ENCODE measurements at places on chromosomes 1 and 21.

DNA sequence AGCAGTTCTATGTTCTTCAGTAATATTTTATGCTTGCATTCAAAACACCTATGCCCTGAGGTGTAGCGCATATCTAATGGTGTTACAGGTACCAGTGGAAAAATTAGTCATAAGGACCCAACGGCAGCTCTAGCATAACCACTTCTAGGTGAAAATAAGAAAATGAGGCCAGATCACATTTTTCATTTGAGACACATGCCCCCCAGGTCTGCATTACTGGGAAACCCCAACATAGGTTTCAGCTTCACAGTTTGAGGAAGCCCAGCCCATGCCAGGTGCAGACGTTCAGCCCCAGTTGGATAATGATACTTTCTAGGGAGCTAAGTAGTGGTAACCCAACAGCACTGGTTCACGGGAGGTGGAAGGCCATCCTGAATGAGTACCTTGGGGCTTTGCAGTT is 129.8 kb downstream of the CNIH3 start:
- no peak for DNase-seq

GRCh38 chr1:64038965-64039364 is 164.5 kb upstream of the UBE2U start:
- DNase-seq: no peak

DNA sequence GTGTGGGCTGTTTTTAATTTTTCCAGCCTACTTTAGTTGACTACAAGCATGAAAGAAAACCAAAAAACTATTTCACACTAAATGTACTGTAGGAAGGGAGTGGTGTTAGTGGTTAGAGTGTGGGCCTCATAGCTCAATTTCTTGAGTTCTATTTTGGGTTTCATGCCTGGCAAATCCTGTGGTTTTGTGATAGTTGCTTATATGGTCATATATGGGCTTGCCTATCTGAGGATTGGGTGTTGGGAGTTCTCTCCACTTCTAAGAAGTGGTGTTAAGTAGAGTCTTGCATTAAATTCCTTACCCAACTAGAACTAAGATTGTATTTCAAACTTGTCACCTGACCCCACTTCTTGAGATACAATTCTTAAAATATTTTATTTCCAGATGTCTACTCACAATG is 37.8 kb upstream of the COL11A1 start:
- no peak for DNase-seq

GRCh38 chr1:225548140-225548857 is 104.6 kb downstream of the ENAH start:
- no peak for DNase-seq

DNA sequence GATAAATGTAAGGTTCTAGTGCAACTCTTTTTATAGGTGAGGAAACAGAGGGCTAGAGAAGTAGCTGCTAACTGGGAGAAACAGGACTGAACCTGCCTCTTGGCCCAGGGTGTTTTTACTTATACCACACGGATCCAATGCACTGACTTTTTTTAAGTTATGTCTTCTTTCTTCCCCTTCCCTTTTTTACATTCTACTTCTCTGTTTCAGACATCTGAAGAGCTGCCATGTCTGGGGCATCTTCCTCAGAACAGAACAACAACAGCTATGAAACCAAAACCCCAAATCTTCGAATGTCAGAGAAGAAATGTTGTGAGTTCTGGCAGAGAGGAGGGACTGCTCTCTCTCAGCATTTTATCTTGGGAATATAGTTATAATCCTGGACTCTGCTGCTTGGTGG is 1.4 kb downstream of the PFKFB2 start:
- no peak for DNase-seq

DNA sequence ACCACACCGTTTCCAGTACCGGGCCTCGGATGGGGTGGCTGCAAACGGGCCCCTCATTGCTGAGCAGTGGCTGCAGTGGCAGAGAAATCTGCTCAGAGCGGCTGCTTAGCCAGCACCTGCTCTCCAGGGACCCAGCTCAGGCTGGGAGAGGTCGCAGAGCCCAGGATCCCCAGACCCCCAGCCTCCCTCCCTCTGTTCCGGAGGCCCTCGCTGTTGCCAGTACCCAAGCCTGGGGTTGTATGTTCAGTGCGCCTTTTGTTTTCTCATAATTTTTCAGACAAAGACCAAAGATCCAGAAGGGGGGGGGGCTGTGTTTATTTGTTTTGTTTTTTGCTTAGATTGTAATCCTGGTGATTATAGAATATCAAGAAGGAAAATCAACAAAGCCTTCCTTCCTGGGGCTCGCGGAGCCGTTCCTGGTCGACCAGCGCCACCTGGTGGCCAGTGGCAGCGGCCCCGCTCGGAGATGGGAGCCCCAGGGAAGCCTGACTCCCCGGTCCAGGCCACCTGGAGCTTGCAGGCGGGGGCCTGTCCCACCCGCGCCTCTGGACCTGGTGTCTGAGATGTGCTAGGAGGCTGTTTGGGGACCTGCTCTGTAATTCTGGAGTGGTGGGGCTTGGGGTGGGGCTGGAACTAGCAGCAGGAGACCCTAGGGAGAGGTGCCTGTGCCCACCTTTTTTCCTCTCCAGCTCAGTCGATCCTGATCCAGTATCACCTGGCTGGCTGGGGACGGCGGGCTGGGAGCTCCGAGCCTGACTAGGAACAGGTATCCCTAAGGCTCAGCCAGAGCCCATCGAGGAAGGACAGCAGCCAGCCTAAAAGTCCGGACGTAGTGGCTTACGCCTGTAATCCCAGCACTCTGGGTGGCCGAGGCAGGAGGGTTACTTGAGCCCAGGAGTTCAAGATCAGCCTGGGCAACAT is 123.9 kb upstream of the VAMP3 start:
- DNase-seq: peak; percentile 50

DNA sequence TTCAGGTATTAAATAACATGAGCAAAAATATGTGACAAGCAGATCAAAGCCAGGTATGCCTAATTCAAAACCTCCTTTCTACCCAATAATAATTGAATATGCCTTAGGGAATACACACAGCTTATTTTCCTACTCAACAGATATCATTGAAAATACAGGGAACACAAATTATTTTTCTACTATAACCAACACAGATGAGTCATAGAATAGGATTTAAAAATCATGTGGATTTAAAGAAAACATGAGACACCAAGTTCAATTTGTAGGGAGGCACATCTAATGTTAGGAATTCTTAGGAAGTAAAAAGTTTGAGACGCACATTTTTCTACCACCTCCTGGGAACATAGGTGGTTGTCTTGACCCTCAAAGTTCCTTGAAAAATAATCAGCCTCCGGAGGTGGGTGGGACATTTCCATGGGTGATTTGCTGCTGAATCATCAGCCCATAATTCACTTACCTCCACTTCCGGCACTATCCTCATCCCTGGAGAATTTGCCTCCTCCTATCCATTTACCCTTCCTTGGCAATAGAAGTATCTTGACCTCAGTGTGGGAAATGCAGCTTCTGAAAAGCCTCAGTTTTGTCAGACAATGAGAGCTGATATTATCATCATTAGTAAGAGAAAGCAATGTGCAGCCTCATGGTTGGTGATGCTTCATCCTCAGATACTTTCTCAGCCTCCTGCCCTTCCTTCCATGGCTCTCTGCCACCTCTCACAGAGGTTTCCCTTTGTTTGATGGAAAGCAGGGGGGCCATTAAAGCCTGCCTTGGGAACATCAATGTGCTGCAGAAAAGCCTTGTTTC is 33.5 kb upstream of the RGS4 start:
- peak; percentile 34 for DNase-seq
